ENCODE measurements at places on chromosomes 4 and X.
A peak's percentile ranks its signal among the peaks of the same experiment; 100 is the strongest.

DNA sequence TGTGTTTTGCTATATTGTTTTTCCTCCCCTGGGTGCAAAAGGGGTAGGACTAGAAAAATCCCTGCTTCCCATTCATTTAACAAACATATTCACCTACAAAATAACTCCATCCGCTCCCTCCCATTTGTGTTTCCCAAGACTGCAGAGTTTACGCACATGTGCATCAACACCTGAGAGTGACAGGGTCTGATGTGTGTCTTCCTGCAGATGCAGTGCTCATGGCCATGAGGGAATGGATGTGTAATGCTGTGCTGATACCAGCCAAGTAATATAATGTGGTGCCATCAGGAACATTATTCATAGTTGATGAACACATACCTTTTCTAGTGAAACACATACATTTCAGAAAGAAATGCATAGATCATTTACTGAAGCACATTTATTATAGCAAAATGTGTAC lies 83.2 kb downstream of the CXXC4 start:
- DNase-seq = no peak

DNA sequence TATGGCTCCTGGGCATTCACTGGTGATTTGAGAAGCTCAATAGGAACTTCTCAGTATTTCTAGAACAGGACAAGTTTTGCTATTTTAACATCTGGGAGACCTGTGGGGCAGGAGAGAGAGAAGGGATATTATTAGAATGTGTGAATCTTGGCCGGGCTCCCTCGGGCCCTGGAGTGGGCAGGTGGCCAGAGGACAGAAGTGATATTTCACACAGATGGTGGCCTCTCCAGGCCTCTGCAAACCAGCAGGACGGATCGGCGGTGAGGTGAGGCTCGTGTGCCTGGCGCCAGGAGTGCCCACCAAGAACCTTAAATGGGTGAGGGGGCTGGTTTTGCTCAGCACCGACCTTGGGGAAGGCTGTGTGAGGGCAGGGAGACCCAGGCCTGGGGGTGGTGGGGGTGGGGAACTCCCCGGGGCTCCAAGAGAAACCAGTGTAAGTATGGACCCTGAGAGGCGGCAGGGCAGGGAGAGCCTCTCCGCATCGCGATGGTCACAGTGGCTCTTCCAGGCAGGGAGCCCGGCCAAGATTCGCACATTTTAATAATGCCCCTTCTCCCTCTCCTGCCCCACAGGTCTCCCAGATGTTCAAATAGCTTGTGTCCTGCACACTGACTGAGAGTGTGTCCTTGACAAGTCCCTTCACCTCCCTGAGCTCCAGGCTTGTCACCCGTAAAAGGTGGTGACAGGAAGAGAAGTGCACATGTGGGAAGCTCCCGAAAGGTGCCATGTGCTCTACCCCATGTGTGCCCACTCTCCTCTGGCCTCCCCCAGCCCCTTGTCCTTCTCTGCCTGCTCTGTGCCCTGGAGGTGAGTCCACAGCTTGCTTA lies 64.9 kb downstream of the SORCS2 start:
- no peak for DNase-seq

- DNase-seq = peak; percentile 4
These were observed 15.4 kb downstream of the GASK1B start for GRCh38 chr4:158157412-158157811.

GRCh38 chrX:127112726-127113125 lies 293.2 kb downstream of the PRR32 start:
- no peak for DNase-seq

DNA sequence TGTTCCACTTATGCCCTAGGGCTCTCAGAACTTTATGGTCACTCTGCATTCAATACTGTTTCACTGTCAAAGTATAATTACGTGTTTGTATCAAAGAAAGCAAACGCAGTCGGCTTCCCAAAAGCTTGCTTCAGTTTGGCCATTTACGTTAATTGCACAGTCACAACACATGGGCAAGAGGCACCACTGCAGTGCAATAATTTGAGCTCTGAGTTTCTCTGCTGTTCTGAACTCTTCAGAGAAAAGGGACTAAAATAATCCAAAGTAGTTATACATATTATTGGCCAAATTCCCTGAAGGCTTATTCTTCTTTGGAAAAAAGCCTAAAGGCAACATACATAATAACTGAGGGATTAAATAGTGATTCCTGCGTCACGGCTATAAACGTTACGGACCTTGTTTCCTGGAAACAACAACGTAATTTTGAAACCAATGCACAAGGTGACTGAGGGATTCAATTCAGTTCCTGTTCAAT lies 51.3 kb downstream of the RNF150 start:
- no peak for DNase-seq

GRCh38 chr4:81845761-81846160 lies 374.1 kb upstream of the RASGEF1B start:
- no peak for DNase-seq

DNA sequence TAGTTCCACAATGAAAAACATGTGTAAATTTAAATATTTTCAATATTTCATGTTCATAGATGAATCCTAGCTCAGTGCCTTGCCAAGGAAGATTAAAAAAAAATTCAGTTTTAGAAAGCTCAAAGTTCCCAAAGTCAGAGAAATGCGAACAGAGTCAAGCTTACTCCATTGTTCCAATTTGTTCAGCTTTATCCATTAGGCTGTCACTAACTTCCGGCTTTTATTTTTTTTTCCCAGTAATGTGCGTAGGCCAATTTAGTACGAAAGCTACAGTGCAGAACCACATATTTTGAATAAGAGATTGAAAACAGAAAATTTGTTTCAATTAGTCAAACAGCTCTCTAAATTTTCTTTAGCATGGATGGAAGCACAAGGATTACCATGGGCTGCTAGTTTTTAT lies 23.1 kb upstream of the KLHL2 start:
- no peak for DNase-seq

DNA sequence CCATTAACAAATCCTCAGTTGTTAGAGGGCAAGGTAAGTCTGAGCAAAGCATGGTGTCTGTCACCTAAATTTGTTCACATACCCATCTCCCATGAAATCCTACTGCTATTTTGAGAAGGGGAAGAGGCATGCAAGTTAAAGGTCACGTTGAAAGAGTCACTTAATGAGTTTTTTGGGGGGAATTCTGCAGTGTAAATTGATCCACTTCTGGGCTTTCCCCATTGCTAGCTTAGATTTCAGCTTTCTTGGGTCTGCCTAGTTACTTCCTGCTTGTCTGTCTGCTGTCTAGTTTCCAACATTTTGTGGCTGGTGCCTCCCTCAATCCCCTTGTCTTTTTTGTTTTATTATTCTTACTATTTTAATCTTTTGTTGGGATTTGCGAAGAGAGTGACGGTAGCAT lies 32.0 kb downstream of the CEP135 start:
- no peak for DNase-seq

- no peak for DNase-seq
These were observed 5.4 kb upstream of the FATE1 start for GRCh38 chrX:151710457-151710856.

- DNase-seq = no peak
These were observed 184.8 kb downstream of the AMELX start for GRCh38 chrX:11478026-11478425.

GRCh38 chr4:106063009-106063408 lies 167.7 kb downstream of the NPNT start:
- no peak for DNase-seq

GRCh38 chr4:182443070-182443469 lies 199.9 kb downstream of the TENM3 start:
- no peak for DNase-seq

GRCh38 chr4:147096667-147097604 lies 151.3 kb upstream of the TTC29 start:
- peak; percentile 69 for DNase-seq

DNA sequence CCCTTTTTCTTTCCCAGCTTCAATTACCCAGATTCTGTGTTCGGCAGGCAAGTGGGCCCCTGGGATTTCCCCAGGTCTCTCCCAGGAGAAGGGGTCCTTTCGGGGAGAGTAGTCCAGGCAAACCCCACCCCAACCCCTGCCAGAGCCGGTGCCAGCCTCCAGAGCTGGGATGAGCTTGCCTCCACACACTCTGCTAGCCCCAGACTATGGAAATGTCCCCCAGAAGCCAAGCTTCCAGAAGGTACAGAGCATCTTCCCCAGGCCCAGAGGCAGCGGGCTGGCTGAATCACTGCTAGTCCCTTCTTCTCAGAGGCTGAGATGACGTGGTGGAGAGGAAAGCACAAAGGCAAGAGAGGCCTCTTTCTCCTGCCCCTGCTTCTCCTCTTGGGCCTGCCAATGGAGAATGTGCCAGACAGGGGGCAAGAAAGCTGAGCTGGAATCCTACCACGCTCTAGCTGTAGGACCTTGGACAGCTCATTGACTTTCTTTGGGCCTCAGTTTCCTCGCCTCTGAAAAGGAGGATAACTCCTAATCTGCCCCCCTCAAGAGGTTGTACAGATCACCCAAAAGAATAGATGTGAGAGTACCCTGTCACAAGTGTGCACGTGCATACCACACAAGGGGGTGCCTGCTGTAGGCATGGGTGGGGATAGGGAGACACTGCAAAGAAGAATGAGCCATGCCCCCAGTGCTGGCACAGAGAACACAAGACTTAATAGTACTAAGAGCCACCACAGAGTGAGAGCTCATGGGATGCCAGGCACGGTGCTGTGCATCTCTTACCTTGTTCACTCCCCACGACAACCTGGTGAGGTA lies 2.1 kb downstream of the SASH3 start:
- DNase-seq = no peak

- DNase-seq = no peak
These were observed 80.1 kb downstream of the HDAC8 start for GRCh38 chrX:72492499-72492898.

DNA sequence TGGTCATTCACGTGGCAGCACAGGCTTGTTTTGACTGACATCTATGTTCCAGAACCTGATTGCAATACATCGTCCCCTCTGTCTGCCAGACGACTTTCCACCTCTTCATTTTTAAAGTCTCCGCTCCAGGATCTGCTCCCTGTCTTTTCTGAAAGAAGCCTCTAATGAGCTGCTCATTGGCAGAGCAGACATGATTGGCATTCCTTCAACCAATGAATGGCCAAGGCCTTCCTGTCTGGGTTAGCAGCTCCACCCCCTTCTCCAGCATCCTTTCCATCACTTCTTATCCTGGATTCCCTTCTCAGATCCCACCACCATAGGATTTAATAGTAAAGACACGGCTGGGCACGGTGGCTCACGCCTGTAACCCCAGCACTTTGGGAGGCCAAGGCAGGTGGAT lies 202.7 kb upstream of the KLF3 start:
- DNase-seq = no peak

GRCh38 chrX:72365126-72365525 lies 59.4 kb upstream of the CITED1 start:
- no peak for DNase-seq

DNA sequence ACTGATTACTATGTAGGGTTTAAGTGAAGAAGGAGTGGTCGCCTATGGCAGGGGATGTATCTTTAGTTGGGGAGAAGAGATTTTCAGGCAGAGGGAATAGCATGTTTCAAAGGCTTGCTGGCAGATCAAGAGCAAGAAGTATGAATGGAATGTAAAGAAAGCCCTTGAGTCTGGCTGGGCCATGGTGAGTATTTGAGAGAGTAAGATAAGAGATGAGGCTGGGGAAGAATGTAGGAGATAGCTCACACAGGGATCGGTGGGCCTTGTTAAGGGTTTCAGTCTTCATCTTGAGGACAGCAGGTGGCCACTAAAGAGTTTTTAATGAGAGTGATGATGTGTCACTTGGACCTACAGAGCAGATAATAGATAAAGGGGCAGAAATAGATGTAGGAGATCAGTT lies 319.1 kb upstream of the RPS6KA3 start:
- DNase-seq = no peak

DNA sequence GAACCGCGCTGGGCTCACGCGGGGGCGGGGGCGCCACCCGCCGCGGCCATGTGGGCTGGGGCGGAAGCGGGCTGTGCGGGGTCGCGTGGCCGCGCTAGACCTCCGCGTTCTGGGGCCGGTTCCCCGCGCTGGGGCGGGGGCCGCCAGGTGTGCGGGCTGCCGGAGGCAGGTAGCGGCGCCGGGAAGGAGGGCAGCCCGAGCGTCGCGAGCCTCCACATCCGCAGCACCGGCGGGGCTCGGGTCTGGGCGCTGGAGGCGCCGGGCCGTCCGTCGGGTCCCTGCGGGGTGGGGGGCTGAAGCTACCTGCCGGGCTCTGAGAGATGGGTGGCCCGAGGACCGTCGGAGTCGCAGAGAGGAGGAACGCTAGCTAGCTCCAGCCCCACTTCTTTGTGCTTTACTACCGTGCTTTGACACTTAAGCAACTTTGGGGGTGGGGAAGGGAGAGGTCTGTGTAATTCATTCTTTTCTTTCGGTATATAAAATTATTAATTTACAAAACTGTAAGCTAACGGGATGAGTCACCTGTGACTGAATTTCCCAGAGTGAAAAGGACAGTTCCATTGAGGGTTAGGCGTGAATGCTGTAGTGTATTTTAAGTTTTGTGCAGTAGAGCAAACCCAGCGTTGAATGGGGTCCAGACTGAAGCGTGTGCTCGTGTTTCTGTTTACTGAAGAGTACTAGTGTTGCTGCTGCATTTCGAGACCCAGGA lies 689 bp downstream of the METAP1 start:
- DNase-seq = no peak

- DNase-seq = no peak
These were observed 176.3 kb upstream of the SLIT2 start for GRCh38 chr4:20075248-20075871.

DNA sequence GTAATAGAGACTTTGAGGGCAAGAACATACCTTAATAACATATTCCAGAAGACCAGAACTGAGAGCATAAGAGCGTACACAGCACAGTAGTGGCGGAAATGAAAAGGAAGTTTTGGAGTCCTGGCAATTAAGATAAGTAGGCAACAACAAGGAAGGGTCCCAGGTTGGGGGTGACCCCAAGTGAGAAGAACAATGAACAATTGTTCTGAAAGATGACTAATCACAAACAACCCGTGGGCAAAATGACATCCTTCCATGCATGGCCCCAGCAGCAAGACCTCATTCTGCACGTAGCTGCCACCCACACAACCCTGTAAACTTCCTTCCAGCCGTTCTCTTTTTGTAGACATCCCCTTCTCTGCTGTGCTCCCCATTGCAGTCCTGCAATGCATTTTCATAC lies 384.4 kb upstream of the PABPC4L start:
- DNase-seq = no peak

GRCh38 chr4:23040539-23040938 lies 347.8 kb downstream of the GBA3 start:
- DNase-seq = no peak

DNA sequence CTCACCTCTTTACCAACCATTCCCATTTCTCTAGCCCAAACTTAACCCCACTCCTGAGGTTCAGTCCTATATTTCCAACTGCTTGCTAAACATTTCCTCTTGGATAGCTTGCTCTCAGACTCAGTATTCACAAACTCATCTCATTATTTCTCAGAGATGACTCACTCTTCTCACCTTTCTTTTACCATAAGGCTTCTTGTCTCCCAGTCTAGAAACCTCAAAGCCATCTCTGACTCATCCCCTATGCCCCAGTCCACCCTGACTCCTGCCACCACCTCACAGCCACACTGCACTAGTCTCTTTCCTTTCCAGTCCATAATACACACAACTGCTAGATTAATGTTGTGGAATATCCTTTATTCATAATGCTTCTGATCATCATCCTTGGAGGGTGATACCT lies 4.8 kb downstream of the FRMPD3 start:
- no peak for DNase-seq

DNA sequence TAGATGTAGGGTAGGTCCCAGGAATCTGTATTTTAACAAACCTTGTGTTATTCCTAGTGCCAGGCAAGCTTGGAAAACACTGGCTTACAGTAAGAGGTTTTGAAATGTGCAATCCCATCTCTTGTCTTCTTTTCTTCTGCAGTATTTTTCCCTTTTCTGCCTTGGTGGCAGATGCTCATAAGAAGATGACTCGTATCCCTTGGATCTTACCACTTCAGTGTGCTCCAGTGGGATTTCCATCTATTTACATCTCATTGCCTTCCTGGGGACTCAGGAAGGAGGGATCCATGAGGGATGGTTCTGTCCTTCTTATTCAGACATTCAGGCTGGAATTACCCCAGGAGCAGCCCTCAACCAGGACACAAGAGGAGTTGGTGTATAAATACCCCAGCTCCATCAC lies 136.6 kb downstream of the NHS start:
- no peak for DNase-seq

Measured in NCI-H510A treated with DMSO at 0.1 percent for 48 hours (cell line).